CD14-positive monocyte (primary cell): ENCODE measurements at places on chromosomes 11 and 22.

DNA sequence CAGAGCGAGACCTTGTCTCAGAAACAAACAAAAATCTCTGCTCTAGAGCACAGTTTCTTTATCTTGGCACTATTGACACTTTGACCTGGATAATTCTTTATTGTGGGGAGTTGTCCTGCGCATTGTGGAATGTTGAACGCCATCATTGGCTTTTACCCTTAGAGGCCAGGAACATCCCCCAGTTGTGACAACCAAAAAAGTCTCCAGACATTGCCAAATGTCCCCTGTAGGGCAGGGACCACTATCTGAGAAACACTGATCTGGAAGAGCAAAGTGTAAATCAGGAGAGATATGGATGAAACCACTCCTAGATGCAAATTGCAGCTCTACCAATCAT, 4.8 kb upstream of the NF2 start:
- DNase-seq = no peak

GRCh38 chr22:30009478-30009877, 70.8 kb upstream of the HORMAD2 start:
- DNase-seq = no peak

DNA sequence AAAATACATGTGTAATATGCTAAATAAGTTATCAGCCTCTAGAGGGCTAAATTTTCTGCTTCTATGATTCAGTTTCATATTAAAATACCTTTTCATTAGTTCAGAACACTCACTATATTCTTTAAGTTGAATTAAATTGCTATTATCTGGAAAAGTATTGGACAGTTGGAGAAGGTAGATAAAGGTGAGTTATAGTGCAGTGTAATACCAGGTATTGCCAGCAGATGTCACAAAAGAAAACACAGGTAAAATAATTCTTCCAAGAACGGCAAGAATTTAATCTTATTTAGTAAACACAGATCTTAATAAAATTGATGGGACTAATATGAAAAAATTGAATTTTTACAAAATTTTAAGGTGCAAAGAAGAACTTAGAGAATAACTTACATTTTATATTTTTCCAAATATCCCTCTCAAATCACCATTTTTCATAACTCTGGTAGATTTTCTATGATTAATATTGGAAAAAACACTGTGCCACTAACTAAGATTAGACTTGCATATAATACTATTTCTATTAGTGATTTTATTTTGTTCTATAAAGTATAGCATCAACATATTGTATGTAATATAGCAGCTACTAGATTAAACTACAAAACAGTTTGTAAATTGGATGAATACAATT, 1.7 kb upstream of the LRRC4C start:
- DNase-seq = no peak

- no peak for DNase-seq
Measured at GRCh38 chr11:26704249-26704648, 17.6 kb downstream of the SLC5A12 start.

DNA sequence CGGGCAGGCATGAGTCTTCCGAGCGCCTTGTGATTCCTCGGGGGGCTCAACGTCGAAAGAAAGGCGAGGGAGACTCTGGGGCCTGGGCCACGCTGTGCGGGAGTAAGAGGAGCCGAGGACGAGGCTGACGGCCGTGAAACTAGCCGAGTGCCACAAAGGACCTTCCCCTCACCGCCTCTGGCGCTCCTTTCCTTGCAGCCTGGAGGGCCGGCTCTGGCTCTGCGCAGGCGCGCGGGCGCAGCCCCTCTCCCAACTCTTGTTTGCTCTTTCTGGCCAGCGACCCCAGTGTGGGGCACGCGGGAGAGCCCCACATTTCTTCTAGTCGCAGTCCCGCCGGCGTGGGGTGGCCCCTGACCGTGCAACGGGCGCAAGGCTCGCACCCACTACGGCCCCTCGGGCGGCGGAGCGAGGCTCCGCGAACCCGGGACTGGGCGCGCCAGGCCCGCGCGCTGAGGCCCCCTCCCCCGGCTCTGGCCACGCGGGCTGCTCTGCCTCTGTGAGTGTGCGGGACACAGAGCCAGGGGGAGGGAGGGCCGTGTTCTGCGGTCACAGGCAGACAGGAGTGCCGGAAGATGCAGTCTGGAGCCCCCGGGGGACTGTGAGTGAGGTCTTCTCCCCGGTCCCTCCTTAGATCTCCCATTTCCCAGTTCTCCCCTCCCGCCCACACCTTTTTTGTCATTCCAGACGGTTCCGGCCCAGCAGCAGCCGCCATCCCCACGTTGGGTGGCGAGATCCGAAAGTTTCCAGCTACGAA, 1.0 kb upstream of the TOB2 start:
- DNase-seq = peak; percentile 59

- DNase-seq = no peak
Measured at GRCh38 chr11:103091064-103091800, 728 bp downstream of the DCUN1D5 start.

- no peak for DNase-seq
Measured at GRCh38 chr11:69797156-69797555, 22.0 kb upstream of the FGF4 start.

DNA sequence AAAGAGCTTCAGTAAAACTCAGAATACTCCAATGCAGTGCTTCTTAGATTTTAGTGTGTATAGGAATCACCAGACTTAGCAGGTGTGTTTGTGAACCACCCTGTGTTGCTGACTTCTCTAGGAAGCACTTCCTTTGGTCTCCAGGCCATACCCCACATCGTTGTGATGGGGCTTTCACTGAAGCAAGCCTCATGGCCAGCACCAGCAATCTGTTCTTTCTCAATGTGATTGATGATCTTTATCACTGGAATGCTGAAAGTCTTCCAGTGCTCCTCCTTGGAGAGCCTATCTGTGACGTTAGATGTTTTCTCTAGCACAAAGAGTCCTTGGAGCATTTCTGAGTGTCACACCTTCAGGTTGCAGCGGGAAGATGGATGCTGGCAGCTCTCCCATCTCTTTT, 280.5 kb downstream of the DDX10 start:
- DNase-seq = no peak

DNA sequence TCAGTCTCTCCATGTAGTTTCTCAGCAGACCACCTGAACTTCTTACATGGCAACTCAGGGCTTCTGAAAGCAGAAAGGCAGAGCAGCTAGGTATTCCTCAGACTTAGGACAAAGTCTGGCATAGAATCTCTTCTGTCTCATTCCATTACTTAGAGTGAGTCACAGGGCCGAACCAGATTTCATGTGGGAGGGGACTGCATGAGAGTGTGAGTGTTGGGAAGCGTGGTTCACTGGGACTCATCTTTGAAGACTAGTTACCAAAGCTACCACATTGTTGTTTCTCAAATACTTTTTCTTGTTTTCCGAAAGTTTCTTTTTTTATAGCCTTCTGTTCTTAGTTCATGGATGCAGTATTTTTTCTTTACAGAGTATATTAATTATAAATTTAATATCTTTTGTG, 36.1 kb upstream of the SCN3B start:
- no peak for DNase-seq
